ENCODE measurements at places on chromosomes 13 and 19. TPM values are rescaled to one million over a fixed set of nuclear protein-coding genes. Genes with fewer than 3 reads are reported as not detected.

Gene PTGER1
- polyA plus RNA-seq = not detected

Gene MAST1
- polyA plus RNA-seq = 5.0 TPM

Gene WDR87
- polyA plus RNA-seq = not detected

Gene CPT1C
- polyA plus RNA-seq = 90.8 TPM

Gene SLAIN1
- 7.6 TPM for polyA plus RNA-seq

Gene C2CD4C
- polyA plus RNA-seq = 0.08 TPM

Gene TGFBR3L
- polyA plus RNA-seq = 4.5 TPM

Gene ENOX1
- 60.4 TPM for polyA plus RNA-seq

Gene CLDN10
- polyA plus RNA-seq = 63.6 TPM

Gene HNRNPA1L2
- polyA plus RNA-seq = 1.5 TPM

Gene ACER1
- not detected for polyA plus RNA-seq

Gene PSG2
- polyA plus RNA-seq = not detected

Gene HCST
- 2.0 TPM for polyA plus RNA-seq

Gene ZNF763
- 0.99 TPM for polyA plus RNA-seq

Gene ZNF581
- polyA plus RNA-seq = 0.74 TPM

Gene LONP1
- polyA plus RNA-seq = 4.3 TPM

Gene PCDH17
- polyA plus RNA-seq = 190 TPM

Gene ETV2
- 0.70 TPM for polyA plus RNA-seq

Gene TMEM221
- polyA plus RNA-seq = not detected

Gene CEACAM16
- 0.35 TPM for polyA plus RNA-seq

Gene RASL11A
- 1.4 TPM for polyA plus RNA-seq

Gene ZNF490
- 2.1 TPM for polyA plus RNA-seq

Gene CLEC17A
- not detected for polyA plus RNA-seq

Gene SHANK1
- polyA plus RNA-seq = 0.11 TPM

Gene ZNF724
- not detected for polyA plus RNA-seq

Gene ZNF426
- polyA plus RNA-seq = 5.7 TPM

Gene MADCAM1
- polyA plus RNA-seq = not detected

Gene ZNF66
- 2.1 TPM for polyA plus RNA-seq

Gene CYP4F2
- not detected for polyA plus RNA-seq

Gene NLRP12
- polyA plus RNA-seq = not detected

Gene ZGLP1
- polyA plus RNA-seq = not detected

Gene HSPBP1
- 5.9 TPM for polyA plus RNA-seq

Gene ARRDC5
- polyA plus RNA-seq = not detected

Gene KDM4B
- 0.89 TPM for polyA plus RNA-seq

Gene ERICH6B
- polyA plus RNA-seq = not detected

Gene TNNI3
- not detected for polyA plus RNA-seq

Gene SELENOV
- not detected for polyA plus RNA-seq

Gene CEBPA
- not detected for polyA plus RNA-seq

Gene KCNJ14
- 0.43 TPM for polyA plus RNA-seq

Gene ADGRE1
- not detected for polyA plus RNA-seq

Gene SCGB2B2
- not detected for polyA plus RNA-seq

Gene TECR
- 359 TPM for polyA plus RNA-seq

Gene UHRF1
- not detected for polyA plus RNA-seq

Gene EDDM13
- not detected for polyA plus RNA-seq

Gene CERS1
- 11.0 TPM for polyA plus RNA-seq

Gene KASH5
- not detected for polyA plus RNA-seq

Gene ABCC4
- polyA plus RNA-seq = 1.4 TPM

Data from Purkinje cell (primary cell).